ENCODE measurements at places on chromosomes 5 and 9. TPM values are rescaled to one million over a fixed set of nuclear protein-coding genes. Genes with fewer than 3 reads are reported as not detected.

DNA sequence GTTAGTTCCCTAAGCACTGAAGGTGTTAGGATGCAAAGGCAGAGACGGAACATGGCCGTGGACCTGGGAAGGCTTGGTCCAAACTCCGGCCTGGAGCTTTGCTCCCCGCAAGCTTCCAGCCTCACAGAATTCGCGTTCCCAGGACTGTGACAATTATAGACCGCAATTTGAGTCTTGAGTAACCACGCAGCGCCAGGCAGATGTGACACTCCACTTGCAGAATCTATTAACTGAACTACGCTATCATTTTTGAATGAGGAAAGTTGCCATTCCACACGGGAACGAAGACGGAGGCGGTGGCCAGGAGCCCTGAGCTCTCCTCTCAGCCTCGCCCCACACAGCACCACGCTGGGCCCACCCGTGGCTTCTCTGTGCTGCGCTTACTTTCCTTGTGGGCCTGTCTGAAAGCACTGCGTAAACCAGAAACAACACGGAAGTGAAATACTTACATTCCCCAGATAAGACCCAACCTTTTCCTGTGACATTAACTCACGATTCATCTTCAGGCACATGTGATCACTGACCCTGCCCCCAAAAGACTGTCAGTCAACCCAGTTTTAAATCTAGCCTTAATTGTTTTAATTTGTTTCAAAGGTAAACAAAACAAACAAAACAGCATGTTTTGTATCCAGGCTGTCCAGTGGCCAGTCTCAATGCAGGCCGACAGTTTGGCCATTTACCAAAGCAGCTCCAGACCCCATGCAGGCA is 16.1 kb upstream of the COL5A1 start:
- H3K27ac ChIP-seq: no peak overlapping the region
- DNase-seq: peak; percentile 36
- no peak overlapping the region for H3K4me3 ChIP-seq

OR13J1 gene
- total RNA-seq: not detected

GRCh38 chr5:354581-355378 is 33.3 kb downstream of the AHRR start:
- no peaks in the 10 kb centered on the region for H3K27me3 ChIP-seq
- no peaks in the 10 kb centered on the region for H3K4me1 ChIP-seq

NR4A3 gene
- total RNA-seq: 4.9 TPM

- H3K36me3 ChIP-seq: no peaks in the 10 kb centered on the region
- no peak overlapping the region for H3K4me3 ChIP-seq
- no peak for DNase-seq
- no peaks in the 10 kb centered on the region for H3K4me1 ChIP-seq
- H3K27me3 ChIP-seq: no peaks in the 10 kb centered on the region
These were observed 144.3 kb upstream of the PRLR start for GRCh38 chr5:35374584-35374983.

DNA sequence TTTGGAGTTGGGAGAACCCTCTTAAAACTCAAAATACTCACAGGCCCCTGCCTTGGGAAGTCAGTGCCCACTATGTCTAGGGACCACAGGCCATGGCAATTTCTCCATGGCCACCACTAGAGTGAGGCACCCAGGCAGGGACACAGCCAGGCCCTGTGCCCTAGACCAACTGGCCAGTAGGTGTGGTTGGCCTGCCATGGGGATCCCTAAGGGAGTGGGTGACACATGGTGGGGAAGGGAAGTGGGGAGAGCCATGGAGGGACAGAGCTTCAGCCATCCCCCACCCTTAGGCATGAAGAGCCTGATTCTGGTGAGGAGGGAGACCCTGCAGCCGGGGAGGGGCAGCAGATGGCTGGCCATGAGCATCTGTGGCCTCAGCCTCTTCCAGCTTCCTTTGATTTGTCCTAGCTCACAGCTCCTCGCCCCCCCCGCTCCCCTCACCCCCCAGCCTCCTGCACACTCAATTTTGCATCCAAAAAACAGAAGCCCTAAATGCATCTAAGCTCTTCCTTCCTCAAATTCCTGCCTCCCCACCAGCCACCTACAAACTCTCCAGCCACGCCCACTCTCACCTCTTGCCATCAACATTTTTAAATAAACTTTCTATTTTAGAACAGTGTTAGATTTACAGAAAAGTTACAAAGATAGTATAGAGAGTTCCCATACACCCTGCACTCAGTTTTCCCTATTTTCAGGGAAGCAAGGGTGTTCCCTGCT is 1.6 kb upstream of the DBN1 start:
- no peak for DNase-seq
- H3K4me3 ChIP-seq: no peak overlapping the region
- no peaks in the 10 kb centered on the region for H3K36me3 ChIP-seq

GRCh38 chr5:81904861-81905260 is 67.0 kb upstream of the ATG10 start:
- no peak for DNase-seq
- H3K4me1 ChIP-seq: no peaks in the 10 kb centered on the region
- H3K4me3 ChIP-seq: no peak overlapping the region
- H3K36me3 ChIP-seq: no peaks in the 10 kb centered on the region

SYNPO gene
- 22.4 TPM for total RNA-seq

- peak overlapping the region; percentile 53 for H3K27ac ChIP-seq
- no peaks in the 10 kb centered on the region for H3K36me3 ChIP-seq
- no peaks in the 10 kb centered on the region for H3K27me3 ChIP-seq
- no peaks in the 10 kb centered on the region for H3K4me1 ChIP-seq
- no peak overlapping the region for H3K4me3 ChIP-seq
These were observed 15.0 kb downstream of the FGD3 start for GRCh38 chr9:92962303-92962649.

Measured in breast epithelium (tissue), 4 donors.